ENCODE measurements at places on chromosomes 13 and 19.

DNA sequence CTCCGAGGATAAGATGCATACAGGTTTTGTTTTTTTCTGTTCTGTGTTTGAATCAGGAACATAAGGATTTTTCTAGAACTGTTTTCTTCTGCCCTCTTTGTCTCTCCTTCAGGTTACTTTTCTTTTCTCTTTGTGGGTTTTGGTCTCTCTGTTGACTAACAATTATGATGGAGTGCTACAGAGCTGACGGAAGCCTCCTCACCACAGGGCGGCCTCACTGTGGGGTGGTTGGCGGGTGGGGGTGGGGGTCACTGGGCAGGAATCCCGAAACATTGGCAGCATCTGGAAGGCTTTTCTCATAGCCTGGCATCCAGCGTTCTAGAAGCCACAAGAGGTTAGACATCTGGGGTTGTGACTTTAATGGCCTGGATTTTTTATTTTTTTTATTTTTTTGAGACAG lies 12.0 kb upstream of the MATK start:
- DNase-seq = no peak

DNA sequence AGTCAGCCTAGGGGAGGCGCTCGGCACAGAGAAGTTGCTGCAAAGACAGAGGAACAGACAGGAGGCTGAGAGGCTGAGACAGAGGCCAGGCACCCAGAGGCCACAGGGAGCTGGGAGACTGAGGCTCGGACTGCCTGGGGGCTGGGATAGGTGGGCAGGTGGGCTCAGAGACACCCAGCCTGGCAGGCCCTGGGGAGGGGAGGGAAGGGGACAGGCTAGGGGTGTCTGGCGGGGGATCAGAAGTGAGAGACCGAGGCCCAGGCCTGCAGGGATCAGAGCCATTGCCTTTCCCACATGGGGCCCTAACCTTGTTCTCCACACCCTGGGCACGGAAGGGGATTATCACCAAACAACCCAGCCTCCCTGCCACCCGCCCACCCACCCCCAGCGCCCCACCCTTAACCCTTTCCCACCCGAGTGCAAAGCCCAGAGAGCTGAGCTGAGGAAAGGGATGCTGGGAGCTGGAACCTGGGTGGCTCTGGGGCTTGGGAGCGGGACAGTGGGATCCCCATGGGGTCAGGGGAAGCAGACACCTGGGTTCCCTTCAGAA lies 1.3 kb downstream of the NTN5 start:
- no peak for DNase-seq

GRCh38 chr13:100887729-100888151 lies 213.1 kb upstream of the TMTC4 start:
- no peak for DNase-seq

- no peak for DNase-seq
Observed at GRCh38 chr19:8811315-8812172, 20.6 kb downstream of the ZNF558 start.

- no peak for DNase-seq
Observed at GRCh38 chr19:39355253-39355652, 13.0 kb downstream of the SAMD4B start.

DNA sequence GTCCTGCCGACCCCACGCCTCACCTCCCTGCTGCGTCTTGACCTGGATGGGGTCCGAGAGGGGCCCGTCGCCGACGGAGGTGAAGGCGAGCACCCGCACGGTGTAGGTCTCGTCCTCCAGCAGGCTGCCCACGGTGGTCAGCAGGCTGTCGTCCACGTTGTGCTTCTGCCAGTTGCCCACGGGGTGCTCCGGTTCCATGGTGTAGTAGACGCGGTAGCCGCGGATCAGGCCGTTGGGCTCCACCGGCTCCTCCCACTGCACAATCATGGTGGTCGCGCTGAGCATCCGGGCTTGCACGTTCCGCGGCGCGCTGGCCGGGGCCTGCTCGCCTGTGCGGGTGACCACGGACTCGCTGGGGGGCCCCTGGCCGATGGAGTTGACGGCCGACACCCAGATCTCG lies 96.7 kb downstream of the PTPRS start:
- DNase-seq = no peak

DNA sequence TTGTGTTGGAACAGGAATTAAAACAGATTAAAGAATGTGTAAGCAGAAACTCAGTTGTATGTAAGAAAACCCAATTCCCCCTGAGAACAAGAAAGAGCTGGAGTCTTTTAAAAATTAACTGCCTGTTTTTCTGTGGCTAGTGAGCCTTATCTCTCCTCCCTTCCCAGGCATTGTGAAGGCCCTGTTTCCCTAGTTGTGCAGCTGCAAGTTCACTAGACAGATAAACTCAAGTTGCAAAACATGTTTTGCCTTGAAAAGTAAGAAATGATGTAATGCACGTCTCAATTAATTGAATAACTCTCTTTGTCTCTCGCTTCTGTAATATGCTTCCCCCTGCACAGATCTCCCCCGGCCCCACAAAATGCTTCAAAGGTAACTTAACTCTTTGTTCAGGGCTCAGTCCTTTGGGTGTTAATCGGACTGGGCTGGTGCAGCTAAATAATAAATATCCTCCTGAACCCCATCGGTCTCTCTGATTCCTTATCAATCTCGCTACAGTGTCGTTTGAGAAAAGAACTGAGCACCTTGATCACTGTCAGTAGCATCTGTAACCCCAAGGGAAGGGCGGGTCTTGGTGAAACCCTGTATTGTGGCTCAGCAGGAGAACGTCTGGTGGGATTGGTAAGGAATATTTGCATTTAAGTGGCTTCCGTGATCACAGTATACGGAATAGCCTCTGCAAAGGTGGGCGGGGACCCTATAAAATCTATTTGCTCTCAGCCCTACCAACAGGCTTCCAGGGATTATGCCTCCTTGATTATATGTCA lies 1.6 kb upstream of the ZNF556 start:
- no peak for DNase-seq

DNA sequence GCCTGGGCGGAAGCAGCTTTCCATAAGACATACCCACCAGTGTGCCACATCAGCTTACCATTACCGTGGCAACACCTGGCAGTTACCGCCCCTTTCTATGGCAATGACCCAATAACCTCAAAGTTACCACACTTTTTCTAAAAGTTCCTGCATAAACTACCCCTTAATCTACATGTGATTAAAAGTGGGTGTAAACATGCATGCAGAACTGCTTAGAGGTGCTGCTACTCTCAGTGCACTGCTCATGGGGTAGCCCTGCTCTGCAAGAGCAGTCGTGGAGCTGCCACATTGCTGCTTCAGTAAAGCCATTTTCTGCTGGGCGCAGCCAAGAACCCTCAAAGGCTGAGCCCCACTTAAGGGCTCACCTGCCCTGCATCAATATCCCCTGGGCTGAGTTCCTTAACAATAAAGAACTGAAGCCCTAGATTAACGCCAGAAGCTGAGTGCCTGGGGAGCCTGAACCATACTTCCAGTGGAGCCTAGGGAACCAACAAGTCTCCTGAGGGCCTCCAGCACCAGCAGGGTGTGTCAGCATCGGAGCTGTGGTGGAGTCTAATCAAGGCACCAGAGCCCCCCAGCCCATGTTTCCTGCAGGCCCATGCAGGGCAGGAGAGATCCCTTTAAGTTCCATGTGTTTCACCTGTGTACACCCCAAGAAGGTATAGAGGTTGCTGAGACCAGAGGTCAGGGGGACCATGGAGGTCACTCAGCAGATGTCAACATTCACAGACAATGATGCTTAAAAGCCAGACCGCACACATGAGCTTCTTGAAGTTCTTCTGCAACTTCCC lies 1198.1 kb downstream of the UQCRFS1 start:
- no peak for DNase-seq

DNA sequence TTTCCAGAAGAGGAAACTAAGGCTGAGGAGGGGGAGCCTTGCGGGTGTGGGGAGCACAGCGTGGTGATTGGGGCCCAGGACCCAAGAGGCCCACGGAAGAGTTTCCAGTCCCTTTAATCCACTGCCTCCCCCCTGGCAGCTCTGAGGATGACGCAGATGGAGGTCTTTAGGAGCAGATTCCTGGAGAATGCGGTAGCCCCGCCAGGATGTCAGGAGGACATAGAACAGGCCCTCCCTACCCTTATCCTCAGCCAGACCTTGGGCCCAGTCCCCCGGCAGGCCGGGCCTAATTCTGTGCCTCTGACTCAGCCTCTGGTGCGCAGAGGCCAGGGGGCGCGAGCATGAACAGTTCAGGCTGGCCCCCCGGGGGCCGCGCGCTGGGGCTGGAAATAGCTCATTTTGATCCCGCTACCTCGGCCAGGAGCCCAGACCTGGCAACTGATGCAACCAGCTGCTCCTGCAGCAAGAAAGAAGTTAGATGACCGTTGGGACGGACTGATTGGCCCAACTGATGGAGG lies 461 bp upstream of the HSPB6 start:
- no peak for DNase-seq

GRCh38 chr13:61797397-61797796 lies 381.7 kb upstream of the PCDH20 start:
- no peak for DNase-seq

DNA sequence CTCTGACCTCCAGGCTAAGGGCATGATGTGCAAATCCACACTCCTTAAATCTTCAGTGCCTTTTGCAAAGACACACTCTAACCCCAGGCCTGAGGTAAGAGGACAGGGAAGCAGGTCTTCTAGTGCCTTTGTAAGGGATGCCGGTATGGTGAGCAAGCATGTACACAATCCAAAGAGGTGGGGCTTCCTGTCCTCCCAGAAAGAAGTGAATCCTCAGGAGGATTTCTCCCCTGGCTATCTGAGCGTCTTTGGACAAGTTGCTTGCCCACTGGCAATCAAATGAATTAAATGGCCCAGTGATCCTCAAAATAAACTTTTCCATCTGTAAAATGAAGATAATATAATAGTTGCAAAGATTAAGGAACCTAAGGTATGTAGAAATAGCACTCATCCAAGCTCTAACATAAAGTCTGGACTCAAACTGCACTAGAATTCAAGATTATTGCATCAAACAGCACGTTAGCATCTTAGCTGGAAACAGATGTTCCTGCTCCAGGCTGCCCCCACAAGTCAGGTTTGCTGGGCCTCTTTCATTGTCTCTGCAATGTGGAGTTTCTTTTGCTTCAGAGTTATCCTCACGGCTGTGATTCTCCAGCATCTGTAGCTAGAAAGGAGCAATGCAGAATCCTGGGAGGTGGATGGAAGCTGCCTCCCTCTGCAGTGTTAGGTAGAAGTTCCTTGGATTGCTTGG lies 249.6 kb downstream of the TSHZ3 start:
- DNase-seq = no peak

DNA sequence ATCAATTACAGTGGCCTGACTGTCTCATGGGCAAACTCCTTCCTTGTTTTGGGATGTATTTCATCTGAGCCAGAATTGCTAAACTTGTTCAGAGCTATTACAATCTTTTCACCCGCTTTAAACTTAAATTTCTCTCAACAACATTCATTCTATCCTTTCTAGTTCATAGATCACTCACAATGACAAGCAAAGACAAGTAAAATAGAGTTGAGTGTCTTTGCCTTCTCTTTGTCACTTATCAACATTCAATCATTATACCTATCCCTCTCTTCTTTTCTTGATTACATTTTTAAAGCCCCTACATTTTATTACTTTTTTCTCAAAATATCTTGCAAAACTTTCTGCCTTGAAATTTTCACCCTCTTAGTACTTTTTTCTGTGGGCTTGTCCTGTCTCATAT lies 1113.1 kb downstream of the PCDH17 start:
- DNase-seq = no peak

DNA sequence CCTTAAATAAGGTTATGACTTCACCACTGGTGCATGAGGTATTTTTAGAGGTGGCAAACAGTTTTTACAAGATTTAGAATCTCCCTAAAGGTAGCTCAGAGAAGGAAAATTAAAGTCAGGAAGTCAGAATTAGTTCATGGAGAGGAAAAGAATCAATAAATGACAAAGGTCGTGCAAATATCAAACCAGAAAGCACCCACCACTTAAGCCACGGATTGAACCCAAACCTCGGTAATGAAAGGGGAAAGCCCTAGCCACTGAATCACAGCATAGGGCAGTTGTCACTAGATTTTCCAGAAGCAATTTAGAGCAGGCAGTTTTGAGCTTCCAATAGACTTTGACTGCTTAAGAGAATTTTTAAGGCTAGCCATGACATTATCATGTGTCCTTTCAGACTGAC lies 1590.4 kb downstream of the SLITRK1 start:
- DNase-seq = no peak

DNA sequence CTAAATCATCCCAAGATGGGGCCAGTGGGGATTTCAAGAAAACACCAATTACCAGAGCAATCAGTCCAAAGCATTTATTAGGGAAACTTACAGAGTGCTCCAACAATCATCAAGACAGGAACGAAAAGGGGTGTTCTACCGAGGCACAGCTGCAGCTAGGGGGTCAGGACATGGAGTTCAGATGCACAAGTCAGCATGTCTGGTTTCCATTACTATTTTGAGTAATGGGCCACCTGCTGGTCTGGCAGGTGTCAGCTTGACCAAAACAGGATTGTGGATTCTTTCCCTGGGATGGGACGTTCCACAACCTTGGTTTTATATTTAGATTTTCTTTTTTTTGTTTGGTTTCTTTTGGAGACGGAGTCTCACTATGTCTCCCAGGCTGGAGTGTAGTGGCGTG lies 3.9 kb upstream of the UBL5 start:
- DNase-seq = no peak

- no peak for DNase-seq
Observed at GRCh38 chr13:70720386-70720785, 612.1 kb upstream of the KLHL1 start.

- DNase-seq = no peak
Observed at GRCh38 chr13:99721606-99722337, 220.5 kb downstream of the TM9SF2 start.

DNA sequence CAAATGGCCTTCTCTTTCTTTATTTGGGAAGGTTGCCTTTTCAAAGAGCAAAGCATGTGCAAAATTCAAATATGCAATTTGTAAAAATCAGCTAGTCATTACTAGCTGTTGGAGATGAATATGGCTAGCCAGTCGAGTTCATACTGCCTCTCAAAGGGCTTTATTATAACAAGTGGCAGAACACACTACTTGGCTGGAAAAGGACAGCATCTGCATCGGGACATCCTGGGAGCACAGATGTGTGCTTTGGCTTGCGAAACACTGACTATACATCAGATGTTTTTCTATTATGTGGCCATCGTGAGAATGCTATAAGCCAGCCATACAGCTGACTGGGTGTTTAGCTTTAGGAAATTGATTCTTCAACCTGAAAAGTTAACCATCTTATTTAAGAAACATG lies 424.2 kb downstream of the KCTD12 start:
- DNase-seq = no peak
